ENCODE measurements at places on chromosomes 4 and X.

DNA sequence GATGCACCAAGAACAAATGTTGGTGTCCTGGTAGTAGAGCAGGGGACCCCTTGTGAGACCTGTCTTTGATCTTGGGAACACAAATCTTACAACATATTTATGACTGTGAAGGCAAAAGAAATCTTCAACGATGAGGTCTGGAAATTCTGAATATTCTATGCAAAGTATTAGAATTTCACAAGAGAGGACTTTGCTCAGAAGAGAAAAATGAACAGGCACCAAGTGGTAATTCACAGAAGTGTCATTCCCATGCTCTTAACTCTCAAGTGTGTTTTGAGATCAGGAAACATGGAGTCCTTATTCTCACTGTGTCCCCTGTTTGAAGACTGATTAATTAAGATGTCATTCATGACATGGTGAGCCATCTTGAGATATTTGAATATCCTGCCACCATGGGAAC is 52.5 kb downstream of the COQ2 start:
- no peak for DNase-seq

- no peak for DNase-seq
Observed at GRCh38 chr4:12139296-12139695, 710.6 kb upstream of the HS3ST1 start.

DNA sequence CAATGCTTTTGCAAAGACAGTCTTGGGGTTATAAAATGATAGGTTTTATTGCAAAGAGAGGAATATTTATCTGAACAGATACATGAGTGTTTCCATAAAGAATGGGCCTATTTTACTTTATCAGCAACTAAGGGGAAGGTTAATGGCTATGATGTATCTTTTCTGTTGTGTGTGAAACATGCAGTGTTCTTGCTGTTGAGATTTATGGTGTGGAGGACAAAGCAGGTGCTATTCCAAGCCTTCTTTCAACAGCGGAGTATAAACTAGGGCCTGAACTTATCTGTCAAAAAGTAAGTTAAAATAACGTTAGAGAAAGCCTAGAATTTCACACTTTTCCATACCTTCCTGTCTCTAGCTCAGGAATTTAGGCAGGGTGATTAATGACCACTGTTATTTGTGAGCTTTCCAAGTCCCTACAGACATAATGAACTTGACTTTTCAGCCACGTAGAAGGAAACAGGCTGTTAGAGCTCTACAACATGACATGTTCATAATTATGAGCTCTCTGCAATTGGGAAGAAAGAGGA is 411.4 kb downstream of the IL1RAPL1 start:
- no peak for DNase-seq

DNA sequence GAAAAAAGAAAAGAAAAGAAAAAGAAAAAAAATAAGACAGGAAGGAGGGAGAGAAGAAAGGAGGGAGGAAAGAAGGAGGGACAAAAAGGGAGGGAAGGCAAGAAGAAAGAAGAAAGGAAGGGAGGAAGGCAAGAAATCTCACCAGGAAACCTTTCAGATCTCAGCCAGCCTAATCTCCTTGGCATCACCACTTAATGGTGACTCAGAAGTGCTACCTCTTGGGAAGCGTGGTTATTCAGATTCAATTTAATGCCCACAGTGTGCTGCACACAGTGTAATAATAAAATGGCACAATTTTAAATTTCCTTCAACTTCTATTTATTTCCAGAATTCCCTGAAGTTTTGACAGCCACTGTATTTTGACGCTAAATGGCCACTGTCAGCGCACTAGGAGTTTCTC is 50.3 kb downstream of the DKK2 start:
- DNase-seq = no peak

- no peak for DNase-seq
Observed at GRCh38 chr4:149706942-149707341, 108.7 kb downstream of the IQCM start.

DNA sequence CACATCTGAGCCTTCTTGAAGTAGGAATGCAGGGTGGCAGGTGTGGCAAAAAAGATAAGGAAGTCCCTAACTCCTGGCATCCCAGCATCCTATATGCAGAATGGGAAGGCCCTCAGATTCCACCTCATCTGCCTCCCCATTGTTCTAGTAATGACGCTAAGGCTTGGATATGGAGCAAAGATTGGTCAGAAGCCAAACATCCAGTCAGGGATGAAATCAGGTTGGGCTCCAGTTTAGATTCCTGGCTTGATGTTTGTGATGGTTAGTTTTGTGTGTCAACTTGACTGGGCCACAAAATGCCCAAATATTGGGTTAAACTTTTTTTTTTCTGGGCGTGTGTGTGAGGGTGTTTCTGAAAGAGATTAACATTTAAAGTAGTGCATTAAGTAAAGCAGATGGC is 39.6 kb upstream of the MAGEA4 start:
- no peak for DNase-seq

DNA sequence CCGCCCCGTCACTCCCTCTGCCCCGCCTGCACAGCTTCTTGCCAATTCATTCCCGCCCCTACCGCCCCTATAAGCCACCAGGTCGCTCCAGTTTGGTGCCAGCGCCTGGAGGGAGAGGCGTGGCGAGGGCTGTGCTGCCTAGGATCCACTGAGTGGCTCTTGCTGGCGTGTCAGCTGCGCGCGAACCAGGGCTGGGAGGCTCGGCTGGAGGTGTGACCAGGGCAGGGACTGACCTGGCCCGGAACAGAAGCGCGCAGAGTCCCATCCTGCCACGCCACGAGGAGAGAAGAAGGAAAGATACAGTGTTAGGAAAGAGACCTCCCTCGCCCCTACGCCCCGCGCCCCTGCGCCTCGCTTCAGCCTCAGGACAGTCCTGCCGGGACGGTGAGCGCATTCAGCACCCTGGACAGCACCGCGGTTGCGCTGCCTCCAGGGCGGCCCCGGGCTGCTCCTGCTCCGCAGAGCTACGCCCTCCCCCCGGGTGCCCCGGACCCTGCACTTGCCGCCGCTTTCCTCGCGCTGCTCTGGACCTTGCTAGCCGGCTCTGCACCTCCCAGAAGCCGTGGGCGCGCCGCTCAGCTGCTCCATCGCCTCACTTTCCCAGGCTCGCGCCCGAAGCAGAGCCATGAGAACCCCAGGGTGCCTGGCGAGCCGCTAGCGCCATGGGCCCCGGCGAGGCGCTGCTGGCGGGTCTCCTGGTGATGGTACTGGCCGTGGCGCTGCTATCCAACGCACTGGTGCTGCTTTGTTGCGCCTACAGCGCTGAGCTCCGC is at the start of gene GPR78:
Gene GPR78, plus strand, starts transcription at position 72 of the 773 bp plus-strand sequence. Its CDS starts 591 bp downstream, at position 663.
- no peak for DNase-seq

Data from stimulated activated CD8-positive, alpha-beta memory T cell treated with anti-CD3 and anti-CD28 coated beads, Interleukin-7, amount 100 ng/mL, for 48 hours (primary cell).